Cardiac fibroblast (primary cell): ENCODE measurements at places on chromosomes 12 and 14.

DNA sequence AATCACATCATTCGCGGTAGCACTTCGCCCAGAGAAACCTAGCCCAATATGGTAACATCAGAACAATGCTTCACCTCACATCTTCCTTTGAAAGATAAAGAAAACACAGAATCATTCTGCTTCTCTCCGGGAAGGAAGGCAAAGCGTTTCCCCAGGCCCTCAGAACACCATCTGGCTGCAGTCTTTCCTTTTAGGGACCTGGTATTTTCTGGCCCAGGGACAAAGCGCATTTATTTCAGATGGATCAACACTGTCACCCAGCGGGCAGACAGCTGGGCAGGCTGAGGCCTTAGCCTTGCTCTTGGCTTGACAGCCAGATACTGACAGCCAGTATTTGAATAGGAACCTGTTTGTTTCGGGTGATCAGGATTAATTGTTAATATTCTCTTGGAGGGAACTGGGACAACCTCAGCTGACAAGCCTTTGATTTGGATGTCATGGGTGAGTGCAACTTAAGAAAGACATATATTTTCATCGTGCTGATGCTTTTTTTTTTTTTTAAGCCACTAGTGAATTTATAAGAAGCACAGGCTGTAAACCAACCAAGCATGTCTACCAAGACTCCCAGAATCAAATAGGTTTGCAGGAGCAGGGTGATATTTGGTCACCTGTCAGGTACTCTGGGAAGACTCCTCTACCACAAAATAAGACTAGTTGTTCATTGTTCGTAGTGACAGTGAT, 118.9 kb downstream of the VEZT start:
- peak; percentile 93 for DNase-seq

GRCh38 chr12:93502802-93503623, 35.7 kb downstream of the MRPL42 start:
- peak; percentile 69 for DNase-seq

GRCh38 chr12:118981285-118982211, at the start of gene SRRM4:
Gene SRRM4 (plus strand): TSS chr12:118981541. CDS start chr12:118981883, 342 bp downstream.
- DNase-seq: no peak

- no peak for DNase-seq
Observed at GRCh38 chr12:95740751-95741150, 49.8 kb downstream of the NTN4 start.

DNA sequence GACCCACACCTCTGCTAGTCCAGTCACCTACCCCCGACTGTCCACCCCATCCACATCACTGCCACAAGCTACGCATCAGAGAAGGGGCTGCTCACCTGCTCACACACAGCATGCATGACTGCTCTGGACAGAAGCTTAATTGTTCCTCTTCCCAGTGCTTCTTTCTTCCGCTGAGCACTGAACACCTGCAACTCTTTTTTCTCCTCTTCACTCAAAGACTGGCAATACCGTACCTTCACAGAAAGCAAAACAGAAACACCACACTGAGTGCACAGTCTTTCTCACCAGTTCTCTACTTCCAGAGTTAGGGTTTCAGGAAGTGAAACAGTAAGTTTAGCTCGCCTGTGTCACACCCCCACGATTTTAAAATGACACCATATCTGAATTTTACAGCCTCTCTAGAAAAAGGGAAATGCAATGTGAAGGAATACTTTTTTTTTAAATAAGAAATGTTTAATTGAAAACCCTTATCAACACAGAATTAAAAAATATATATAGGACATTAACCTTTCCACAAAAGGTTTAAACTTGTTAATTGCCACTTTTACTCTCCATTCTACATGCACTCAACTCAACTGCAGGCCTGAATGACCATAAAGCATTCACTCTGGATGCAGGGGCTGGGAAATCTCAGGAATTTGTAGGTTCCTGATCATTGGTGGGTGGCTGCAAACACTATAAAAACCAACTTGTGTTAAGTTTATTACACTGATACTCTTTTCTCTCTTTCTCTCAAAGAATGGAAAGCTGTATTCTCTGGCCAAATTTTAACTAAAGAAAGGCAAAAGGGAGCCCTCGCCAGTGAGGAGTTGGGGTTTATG, 120.0 kb downstream of the PRICKLE1 start:
- no peak for DNase-seq

DNA sequence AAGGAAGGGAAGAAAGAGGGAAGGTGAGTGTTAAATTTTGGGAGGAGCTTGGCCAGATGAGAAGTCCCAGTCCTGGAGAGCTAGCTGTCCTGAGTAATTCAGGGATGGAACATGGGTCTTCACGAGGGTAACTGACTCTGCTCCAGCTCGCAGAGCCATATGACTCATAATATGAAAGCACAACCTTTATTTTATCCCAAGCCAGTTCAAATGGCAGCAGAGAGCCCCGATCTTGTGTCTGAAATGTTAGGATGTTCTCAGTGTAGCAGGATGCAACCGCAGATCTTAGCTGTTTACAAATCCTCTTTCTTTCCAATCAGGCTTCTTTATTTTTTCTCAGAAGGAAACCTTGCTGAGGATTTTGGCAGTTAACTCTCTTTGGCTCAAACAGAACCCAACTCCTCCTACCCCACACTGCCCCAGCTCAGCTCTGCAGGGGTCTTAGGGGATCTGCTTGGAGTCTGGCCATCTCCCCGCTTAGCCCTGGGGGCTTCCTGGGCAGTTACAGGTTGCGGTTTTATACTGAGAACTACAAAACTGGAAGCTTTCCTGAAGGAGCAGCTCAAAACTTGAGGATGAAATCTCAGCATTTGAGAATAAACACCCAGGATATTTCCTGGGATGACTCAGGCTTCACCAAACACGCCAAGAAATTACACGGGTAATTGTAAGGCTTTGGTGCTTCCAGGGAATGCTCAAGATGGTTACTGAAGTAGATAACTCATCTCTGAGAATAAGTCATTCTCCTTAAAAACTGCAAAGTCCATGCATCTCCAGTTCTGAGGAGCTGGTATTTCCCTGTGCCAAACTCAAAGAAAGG, 92.5 kb downstream of the VCPKMT start:
- DNase-seq: peak; percentile 73

GRCh38 chr12:29763301-29763683, 20.4 kb downstream of the TMTC1 start:
- no peak for DNase-seq

DNA sequence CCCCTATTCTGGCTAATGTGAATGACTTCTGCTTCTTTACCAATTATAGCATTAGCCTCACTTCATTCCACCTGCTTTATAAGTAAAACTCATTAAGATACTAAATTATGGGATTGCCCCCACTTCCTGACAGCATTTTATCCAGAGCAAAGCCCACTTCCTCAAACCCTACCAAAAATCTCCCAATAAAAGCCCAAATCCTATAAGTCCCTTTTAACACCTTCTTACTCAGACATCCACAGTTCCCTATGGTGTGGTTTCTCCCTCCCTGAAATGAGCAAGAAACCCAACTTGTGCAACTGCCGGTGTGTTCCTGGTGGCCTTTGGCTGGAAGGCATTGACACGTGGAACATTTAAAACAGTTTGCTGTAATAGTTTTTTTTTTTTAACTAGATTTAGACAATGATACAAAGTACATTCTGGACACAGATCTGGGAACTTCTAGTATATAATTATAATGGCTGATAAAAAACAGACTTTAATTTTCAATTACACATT, 53.1 kb downstream of the BRMS1L start:
- DNase-seq: peak; percentile 32

GRCh38 chr12:52582486-52582885, 8.8 kb upstream of the KRT74 start:
- DNase-seq: no peak

DNA sequence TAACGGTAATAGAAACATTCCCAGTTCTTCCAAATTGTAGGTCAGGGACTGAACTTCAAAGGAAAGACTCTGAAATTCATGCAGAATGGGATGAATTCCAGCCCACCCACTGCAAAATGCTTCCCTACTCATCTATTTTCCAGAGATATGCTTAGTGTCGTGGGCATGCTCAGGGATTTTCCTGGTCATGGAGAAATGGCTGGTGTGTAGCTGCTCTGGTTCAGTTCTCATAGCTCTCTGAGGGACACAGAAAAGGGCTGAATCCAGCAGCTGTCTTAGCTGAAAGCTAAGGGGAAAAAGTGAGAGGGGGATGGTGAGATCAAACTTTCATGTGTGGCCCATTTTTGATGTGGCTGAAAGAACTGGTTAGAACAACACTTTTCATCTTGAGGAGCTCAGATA, 72.9 kb upstream of the KRAS start:
- peak; percentile 58 for DNase-seq

GRCh38 chr14:63513756-63514155, 29.4 kb downstream of the PPP2R5E start:
- no peak for DNase-seq

- DNase-seq: peak; percentile 55
Observed at GRCh38 chr12:123388177-123388950, 4.4 kb downstream of the KMT5A start.

- DNase-seq: peak; percentile 93
Observed at GRCh38 chr12:50597200-50598195, 92.7 kb downstream of the DIP2B start.

DNA sequence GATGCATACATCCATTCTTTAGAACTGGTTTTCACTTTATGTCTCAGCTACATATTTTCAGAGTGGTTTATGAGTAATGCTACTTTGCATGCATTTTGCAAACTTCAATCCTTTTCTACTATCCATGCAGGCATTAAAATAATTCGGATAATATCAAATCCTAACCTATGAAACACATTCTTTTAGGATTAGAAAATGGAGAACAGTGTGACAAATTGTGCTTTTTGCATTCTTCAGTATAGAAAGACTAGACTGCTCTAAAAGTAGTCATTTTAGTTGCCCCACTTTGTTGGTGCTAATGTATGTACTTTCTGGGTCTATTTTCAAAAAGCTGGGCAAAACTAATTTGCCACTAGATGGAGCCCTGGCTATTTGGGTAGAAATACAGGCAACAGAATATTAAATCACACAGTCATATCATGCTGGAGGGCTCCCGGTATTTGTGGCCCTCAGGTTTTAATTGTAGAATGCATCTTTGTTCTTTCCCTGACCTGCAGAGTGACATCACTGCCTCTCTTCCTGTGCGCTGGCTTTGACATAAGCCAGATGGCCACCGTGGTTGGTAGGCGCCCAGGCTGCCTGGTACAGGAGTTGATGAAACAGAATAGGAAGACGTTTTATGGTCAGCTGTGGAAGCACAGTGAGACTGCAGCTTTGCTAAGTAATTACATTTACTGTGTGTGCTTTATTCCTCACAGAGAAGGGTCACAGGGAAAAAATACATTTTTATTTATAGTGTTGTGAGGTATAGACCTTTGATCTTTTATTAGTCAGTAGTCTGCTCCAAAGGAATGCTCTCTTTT, 28.1 kb downstream of the MSRB3 start:
- DNase-seq: peak; percentile 80
